T-helper 17 cell (primary cell): ENCODE measurements at places on chromosomes 5 and 9.

GRCh38 chr9:127504887-127505251 lies 53.6 kb downstream of the LRSAM1 start:
- no peak for DNase-seq

DNA sequence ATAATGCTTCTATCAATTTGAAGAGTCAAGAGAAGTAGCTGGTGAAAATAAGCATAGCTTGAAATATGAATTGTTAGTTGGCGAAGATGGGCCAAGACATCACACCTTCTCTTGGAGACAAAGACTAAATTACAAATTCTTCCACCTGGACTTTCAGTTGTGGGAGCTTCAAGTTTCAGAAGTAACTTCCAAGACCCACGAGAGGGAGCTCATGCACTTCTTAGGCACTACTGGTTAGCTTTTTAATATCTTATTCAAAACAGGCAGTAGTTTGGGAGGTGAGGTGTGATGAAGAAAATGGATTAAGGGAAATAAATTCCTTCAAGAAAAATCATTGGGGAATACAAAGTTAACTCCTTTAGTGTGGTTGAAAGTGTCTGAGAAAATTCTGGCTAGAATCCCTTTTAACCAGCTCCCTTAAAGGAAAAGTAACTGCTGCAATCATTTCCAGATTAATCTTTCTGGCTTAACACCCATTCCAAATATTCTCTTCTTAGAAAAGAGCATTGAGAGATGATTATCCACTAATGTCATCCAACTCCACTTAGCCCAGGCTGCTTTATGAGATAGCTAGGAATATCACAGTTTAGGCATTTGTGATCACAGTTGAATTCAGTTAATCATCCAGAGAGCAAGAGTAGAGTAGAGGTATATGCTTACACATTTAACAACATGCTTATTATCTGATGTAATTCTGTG lies 139.5 kb upstream of the DMRTA1 start:
- no peak for DNase-seq

GRCh38 chr5:35657877-35658276 lies 40.2 kb downstream of the SPEF2 start:
- no peak for DNase-seq

- DNase-seq, result no peak
Observed at GRCh38 chr5:139676951-139677735, 29.0 kb downstream of the CXXC5 start.

GRCh38 chr9:127746959-127747569 lies 12.0 kb upstream of the TOR2A start:
- no peak for DNase-seq

GRCh38 chr9:129895376-129896268 lies 60.4 kb downstream of the USP20 start:
- no peak for DNase-seq

- DNase-seq, result no peak
Observed at GRCh38 chr9:111994831-111995458, 98.3 kb downstream of the UGCG start.

- no peak for DNase-seq
Observed at GRCh38 chr5:40628407-40628806, 51.3 kb upstream of the PTGER4 start.

DNA sequence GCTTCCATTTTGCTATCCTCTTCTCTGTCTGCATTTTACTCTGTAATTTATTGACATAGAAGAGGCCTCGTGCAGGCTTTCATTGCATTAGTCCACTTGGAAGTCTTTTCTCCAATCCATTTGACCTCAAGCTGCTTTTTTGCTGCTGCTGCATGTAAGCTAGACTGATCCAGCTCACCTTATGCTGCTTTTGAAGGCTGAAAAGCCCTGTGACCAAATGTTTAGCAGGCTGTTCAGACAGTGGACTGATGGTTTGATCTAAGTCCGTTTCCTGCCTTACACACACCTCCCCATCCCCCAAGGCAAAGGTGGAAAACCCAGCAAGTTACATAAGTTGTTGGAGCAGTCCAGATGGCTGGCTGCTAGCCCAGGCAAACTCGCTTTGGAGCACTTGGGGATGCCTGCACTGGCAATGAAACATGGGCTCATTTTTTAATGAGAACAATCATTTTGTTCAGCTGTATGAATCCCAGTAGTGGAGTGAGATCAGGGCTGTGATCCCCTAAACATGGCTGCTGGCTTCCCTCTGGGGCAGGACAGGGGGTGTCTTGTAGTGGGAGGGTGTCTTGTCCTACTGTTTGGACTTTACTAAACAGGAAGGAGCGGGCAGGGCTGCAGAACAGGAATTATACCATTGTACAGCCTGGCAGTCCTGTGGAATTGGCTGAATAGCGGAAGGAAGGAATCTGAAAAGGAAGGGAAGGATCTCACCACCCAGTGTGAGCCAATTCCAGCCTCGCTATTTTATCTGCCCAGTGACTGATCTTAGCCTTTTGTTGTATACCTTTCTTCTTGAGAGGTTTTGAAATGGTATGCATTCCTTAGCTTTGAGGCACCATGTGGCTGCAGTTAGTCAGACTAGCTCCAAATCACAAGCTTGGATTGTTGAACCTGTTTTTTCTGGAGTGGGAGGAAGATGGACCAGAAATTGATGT lies 212.0 kb downstream of the ARHGAP26 start:
- DNase-seq, result no peak

DNA sequence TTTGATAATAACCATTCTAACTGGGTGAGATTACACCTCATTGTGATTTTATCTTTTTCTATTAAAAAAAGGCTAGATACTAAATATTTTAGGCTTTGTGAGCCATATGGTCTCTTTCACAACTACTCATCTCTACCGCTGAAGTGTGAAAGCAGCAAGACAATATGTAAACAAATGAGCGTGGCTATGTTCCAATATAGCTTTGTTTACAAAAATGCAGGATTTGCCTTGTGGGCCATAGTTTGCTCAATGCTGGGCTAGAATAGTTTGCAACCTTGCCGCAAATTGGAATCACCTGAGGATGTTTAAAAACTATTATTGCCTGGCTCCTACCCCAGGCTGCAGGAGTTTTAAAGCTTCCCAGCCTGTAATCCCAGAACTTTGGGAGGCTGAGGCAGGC lies 10.2 kb upstream of the GPR150 start:
- DNase-seq, result no peak
